ENCODE measurements at places on chromosomes 12 and 14.

GRCh38 chr14:90742729-90743128 is 73.5 kb downstream of the TTC7B start:
- no peak for DNase-seq

DNA sequence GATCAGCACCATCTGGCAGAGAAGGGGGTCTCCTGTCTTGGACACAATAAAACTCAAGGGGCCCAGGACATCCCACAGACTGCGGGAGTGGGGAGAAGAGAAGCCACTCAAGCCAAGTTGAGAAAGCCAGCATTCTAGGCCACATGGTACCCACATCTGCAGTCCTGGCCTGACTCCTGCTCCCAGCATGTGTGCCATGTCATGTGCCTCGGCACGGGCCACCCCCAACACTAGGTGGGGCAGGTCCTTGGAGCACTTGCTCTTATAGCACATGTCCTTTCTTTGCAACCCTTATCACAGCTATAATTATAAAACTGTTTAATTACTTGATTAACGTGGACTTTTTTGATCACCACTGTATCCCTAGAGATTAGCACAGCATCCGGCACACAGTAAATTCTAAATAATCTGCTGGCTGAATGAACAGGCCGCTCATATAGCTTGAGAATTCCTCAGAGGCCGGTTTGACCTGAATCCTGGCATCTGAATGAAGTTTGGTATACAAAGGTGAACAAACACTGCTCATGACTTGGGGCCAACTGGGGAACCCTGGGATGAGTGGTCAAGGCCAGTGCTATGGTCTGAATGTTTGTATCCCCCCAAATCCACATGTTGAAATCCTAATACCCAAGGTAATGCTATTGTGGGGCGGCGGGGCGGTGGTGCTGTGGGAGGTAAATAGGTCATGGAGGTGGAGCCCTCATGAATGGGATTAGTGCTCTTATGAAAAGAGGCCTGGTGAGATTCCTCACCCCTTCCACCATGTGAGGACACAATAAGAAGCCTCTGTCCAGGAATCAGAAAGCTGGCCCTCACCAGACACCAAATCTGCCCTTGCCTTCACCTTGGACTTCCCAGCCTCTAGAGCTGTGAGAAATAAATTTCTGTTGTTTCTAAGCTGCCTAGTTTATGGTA is 6.6 kb downstream of the NCKAP5L start:
- DNase-seq, result no peak

- no peak for DNase-seq
These were observed 131.2 kb downstream of the PPM1H start for GRCh38 chr12:62803756-62804155.

GRCh38 chr14:75736845-75737485 is 75.9 kb downstream of the TTLL5 start:
- DNase-seq, result no peak

DNA sequence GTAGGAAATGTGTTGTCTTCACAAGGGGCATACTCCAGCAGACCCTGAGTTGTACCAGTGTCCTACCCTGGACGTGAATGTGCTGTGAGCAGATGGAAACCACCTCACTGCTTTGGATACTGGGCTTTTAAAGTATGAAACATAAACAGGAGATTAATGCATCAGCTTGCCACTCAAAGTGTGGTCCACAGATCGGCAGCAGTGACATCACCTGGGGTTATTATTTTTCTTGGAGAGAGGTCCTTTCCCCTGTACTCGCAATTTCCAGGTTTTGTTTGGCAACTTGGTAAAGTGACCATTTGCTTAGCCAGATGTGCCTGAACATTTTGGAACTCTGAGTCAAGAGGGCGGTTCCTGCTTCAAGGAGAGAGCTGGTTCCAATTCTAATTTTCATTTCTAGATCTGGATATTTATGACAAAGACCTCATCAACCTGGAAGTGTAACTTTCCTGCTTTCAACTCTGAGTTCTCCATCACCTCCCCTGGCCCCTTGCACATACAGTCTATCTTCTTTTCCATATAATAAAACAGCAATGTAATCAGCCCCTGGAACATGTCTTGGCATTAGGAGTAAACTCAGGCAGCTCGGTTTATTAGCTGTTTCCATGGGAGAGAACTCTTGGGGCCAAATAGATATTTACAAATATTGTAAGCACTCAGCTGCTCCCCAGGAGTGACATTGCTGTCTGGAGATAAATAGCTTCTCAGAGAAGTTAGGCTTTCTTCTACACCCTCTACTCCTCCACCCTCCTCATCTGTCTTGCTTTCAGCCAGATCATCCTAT is 237.0 kb upstream of the TBX3 start:
- no peak for DNase-seq

GRCh38 chr14:79809849-79810612 is 401.3 kb downstream of the DIO2 start:
- no peak for DNase-seq

DNA sequence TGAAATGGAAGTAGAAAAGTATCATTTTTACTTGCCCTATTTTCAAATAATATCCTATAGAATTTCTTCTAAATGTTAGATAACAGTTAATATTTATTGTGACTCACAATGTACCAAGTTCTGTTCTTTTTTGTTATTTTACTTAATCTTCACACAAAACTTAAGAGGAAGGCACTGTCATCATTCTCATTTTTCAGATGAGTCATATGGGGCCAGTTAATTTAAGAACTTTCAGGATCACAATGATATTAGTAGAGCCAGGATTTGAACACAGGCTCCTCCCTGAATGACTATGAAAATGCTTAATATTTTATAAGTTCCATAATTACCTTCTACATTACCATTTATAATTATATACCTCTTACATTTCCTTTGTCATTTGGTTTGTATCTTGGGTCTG is 10.4 kb upstream of the TMEM260 start:
- DNase-seq, result no peak

DNA sequence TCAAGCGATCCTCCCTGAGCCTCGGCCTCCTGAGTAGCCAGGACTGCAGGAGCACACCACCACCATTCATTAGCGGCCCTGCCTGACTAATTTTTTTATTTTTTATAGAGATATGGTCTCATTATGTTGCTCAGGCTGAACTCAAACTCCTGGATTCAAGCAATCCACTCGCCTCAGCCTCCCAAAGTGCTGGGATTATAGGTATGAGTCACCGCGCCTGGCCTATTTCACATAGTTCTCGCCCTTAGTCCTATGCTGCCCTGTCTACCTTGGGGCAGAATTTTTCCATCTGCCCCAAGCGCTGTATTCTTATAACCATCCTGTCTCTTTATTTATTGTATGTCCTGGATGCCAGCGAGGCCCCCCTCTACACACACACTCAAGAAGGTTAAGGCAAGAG is 50.9 kb upstream of the BCL2L14 start:
- DNase-seq, result no peak

GRCh38 chr12:6383572-6384498 is at the start of gene LTBR:
LTBR (plus strand) TSS chr12:6384162; CDS start chr12:6384359, 197 bp downstream.
- DNase-seq, result no peak

DNA sequence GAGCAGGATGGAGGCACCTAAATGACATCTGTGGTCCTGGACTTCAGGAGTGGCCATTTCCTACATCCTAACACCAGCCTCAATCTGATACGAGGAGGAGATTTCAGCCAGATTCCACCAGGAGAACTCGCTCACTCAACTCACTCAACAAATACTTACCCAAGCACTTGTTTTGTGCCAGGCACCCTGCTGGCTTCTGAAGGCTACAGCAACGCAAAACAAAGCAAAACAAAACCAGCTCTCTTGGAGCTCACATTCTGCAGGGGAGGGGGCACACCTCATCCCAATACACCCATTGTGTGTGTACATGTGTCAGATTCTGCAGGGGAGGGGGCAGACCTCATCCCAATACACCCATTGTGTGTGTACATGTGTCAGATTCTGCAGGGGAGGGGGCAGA is 144.8 kb downstream of the PIWIL1 start:
- no peak for DNase-seq

GRCh38 chr14:52690983-52691760 is 4.2 kb downstream of the ERO1A start:
- no peak for DNase-seq

DNA sequence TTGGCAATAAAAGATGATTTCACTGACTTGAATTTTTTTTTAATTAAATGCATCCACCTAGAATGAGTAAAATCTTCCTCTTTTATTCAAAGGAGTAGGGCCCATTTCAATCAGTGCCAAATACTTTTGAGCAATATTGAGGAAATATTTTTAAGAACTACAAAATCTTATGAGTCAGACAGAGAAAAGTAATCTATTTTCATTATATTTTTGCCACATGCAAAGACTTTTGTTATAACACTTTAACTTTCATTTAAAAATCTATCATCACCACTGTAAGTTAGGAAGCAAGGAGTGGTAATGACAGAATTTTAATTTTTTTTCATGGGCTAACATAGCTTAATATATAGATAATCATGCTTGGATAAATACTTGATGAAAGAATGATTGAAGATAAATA is 345.2 kb upstream of the KITLG start:
- no peak for DNase-seq

DNA sequence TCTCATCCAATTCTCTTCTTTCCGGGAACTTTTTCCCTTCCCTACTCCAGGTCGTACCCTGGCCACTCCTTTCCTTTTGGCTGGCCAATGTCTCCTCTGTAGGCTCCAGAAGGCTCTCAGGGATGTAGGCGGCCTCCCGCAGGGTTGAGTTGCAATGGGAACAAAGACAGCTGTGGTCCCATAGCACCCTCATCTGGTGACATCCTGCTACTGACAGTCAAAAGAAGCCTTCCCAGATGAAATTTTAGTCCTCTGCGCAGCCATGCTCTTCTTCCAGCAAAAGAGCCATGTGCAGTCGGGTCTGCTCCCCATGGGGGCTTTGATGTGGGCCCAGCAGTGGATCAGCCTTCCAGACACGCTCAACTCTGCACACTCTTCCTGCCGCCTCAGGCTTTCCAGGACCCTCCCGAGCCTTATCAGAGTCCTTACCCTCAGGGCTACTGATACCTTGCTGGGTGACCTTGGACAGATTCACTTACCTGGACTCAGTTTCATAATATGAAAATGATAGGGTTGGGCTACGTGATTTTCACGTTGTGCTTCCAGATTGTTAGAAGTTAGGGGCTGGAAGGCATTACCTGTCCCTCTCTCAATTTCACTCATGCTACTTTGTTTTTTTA is 5.5 kb upstream of the CELA1 start:
- DNase-seq, result no peak

DNA sequence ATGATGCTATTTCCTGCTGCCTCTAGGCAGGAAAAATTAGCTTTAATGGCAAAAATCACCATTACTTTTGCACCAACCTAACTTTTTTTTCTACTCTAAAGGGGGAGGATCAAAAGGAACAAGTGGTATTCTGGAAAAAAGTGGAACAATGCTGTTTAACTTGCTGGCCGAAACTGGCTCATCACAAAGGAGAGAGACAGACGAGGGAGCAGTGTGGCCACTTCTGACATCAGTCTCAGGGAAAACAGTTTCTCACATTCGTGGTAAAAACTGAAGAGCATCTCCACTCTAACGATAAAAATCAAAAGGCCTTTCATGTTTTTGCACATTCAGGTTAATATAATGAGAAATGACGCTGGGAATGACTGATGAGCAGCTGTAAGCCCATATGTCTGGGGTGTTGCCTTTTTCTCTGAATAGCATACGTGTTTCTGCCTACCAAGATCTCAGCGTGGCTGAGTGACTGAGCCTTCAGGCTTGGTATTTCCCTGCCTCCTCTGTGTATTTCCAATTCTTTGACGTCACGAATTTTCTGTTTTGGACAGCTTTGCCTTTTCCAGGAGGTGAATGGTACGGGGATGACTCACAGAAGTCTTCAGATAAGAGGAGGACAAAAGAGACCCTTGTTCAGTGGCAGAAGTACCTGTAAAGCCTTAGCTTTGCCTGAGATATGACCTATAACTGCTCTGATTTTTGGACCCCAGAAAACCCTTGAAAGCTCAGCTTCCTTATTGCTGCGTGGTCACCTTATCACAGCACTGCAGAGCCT is 358.8 kb downstream of the GLT1D1 start:
- DNase-seq, result no peak

GRCh38 chr14:50312734-50313054 is 570 bp downstream of the DMAC2L start:
- no peak for DNase-seq

GRCh38 chr12:87127272-87127671 is 871.1 kb upstream of the MGAT4C start:
- DNase-seq, result no peak

GRCh38 chr14:64640839-64641238 is 63.4 kb upstream of the PLEKHG3 start:
- no peak for DNase-seq

GRCh38 chr12:85299053-85299452 is 19.0 kb downstream of the ALX1 start:
- DNase-seq, result no peak

GRCh38 chr12:116918464-116918863 is 7.7 kb downstream of the FBXW8 start:
- no peak for DNase-seq

DNA sequence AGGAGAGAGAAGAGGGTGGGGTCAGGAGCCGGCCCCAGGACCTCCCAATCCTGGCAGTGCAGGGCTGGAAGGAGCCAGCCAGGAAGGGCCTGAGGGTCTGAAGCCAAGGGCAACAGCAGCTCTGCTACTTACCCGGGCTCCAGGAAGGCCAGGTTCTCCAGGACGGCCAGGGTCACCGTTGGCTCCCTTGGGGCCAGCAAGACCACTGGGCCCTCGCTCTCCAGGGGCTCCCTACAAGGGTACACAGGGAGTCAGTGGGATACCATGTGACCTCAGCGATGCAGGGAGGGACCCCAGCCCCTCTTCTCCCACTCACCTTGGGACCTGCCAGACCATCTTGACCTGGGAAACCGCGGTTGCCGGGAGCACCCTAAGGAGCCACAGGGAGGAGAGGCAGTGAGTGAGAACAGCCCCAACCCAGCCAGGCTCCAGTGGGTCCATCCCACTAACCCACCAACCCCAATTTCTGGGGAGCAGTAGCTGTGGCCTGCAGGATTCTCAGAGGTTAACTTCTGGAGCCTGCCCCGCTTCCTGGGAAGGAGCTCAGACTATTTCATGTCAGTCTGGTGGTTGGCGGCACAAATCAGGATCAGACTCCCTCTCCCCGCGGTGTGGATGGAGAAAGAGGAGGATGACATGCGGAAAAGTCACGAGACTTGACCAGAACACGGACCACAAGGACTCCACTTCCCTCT is 18.5 kb downstream of the COL2A1 start:
- no peak for DNase-seq

GRCh38 chr12:118404876-118405521 is 28.6 kb downstream of the SUDS3 start:
- DNase-seq, result peak; percentile 38

DNA sequence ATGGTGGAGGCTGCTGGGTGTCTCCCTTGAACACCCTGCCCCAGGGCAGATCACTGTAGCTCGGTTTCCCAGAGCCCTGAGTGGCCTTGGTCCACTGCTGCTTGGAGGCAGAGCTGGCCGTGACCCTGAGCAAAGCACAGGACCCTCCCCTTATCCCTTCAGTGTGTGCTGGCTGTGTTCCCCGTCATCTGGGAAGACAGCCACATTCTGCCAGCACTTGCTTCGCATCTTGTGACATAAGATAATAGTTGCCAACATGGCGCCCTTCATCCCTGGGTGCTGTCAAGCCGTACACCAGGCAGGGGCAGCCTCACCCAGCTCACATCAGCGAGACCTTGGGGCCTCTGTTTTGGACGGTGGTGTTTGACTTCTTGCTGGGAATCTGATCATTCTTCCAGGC is 12.1 kb upstream of the ALDH2 start:
- DNase-seq, result no peak

- no peak for DNase-seq
These were observed 646.1 kb downstream of the C12orf50 start for GRCh38 chr12:87382959-87383566.
